ENCODE measurements at places on chromosomes 4 and X.

DNA sequence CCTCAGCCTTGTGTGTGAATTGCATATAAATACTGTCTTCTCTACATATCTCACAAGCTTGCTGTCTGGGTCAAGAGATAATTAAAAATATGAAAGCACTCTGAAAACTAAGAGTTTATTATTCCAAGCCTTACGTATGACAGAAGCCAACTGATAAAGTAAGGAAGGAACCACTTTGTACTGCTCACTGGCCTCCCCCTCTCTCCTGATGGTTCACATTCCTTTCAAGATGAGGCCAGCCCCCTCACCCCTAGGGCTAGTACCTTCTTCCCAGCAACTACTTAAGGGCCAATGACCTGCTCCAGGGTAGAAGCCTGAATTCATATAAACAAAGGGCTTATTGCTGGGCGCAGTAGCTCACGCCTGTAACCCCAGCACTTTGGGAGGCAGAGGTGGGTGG is 5.4 kb upstream of the SOWAHD start:
- no peak for DNase-seq

DNA sequence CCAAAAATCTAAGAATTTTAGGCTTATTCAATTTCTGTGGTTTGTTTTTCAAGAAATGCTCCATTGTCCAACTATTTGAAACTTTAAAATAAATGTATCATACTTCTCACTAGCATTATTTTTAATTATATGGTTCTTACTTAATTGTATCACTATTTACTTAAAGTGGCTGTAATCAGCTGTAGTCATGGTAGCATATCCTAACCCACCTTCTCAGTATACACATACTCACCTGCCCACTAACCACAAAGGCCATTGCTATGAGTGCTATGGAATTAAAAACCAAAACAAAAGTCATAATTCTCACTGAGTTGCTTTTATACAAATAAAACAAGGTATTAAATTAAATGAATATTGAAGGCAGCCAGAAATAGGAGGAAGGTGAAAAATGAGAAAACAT is 5.0 kb downstream of the FBXO8 start:
- DNase-seq: no peak

DNA sequence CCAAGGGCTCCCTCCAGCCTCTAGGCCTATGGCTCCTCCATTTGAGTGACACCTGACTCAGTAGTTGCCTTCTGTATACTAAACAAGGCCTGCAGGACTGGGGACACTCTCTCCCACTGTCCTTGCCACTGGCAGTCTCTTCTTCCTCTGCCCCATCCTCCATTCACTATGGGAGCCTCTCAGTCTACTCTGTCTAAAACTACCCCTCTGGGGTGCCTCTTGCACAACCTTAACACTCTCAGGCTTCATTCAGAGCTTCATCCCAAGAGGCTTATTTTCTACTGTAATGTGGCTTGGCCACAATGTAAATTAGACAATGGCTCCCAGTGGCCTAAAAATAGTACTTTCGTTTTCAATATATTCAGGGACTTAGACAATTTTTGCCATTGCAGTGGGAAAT is 133.0 kb downstream of the ZC4H2 start:
- no peak for DNase-seq

GRCh38 chr4:11424000-11424399 is 4.7 kb downstream of the HS3ST1 start:
- no peak for DNase-seq

GRCh38 chrX:124362072-124362471 is 15.7 kb downstream of the SH2D1A start:
- DNase-seq: no peak

GRCh38 chr4:124025428-124025827 is 628.8 kb downstream of the SPRY1 start:
- no peak for DNase-seq

Data from activated naive CD4-positive, alpha-beta T cell treated with anti-CD3 and anti-CD28 coated beads, Interleukin-2, amount 50 U/mL, for 16 hours (primary cell).